ENCODE measurements at places on chromosomes 2 and 18. TPM values are rescaled to one million over a fixed set of nuclear protein-coding genes. Genes with fewer than 3 reads are reported as not detected.

GRCh38 chr18:6857300-6857699, 127.8 kb downstream of the ARHGAP28 start:
- H3K27me3 ChIP-seq, result no peaks in the 10 kb centered on the region
- no peak overlapping the region for H3K4me3 ChIP-seq
- H3K27ac ChIP-seq, result no peak overlapping the region
- no peak for DNase-seq

KIDINS220 gene
- total RNA-seq, result 24.4 TPM

- H3K4me3 ChIP-seq, result no peak overlapping the region
- H3K4me1 ChIP-seq, result no peaks in the 10 kb centered on the region
- H3K27me3 ChIP-seq, result peaks cover 4% of the 10 kb centered on the region
- DNase-seq, result no peak
- no peaks in the 10 kb centered on the region for H3K36me3 ChIP-seq
Observed at GRCh38 chr2:179818546-179818945, 42.9 kb downstream of the ZNF385B start.

GRCh38 chr2:225002656-225003045, 39.6 kb downstream of the DOCK10 start:
- H3K36me3 ChIP-seq, result peaks cover 36% of the 10 kb centered on the region
- peak; percentile 57 for DNase-seq
- H3K4me1 ChIP-seq, result peaks cover 86% of the 10 kb centered on the region
- no peaks in the 10 kb centered on the region for H3K27me3 ChIP-seq
- peak overlapping the region; percentile 83 for H3K27ac ChIP-seq

DNA sequence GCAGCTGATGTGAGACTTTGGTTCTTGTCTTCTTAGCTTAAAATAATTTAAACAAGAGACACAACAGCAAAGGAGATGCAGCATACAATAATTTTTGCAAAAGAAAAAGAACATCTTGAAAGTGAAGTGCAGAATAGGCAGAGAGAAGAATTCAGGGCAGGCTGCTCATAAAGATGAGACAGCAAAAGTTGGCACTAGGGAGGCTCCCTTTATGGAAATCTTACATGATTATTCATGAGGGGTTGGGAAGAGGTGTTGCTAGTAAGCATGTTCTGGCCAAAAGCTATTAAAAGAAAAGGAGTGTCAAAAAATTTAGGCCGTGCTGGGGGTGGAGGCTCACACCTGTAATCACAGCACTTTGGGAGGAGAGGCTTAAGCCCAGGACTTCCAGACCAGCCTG, 4.2 kb upstream of the ALPP start:
- H3K4me1 ChIP-seq, result no peaks in the 10 kb centered on the region
- no peaks in the 10 kb centered on the region for H3K36me3 ChIP-seq
- DNase-seq, result no peak
- no peak overlapping the region for H3K4me3 ChIP-seq
- no peak overlapping the region for H3K27ac ChIP-seq

DNA sequence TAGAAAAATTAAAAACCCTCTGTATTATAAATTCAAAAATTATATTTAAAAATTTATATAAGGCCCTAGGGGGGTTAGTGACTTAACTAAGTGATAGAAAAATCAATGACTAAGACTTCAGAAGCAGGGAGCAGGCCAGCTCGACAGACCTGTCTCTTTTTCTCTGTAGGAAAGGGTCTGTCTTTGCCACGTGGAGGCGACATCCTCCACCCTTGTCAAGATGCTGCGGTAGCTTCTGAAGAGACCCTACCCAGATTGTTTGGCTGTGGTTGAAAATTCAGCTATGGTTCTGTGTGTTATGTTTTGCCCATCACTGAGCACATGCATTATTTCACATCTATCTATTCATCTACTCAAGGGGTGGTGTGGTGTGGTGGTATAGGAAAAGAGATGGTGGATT, 8.2 kb upstream of the SLC4A3 start:
- H3K4me1 ChIP-seq, result no peaks in the 10 kb centered on the region
- no peak overlapping the region for H3K4me3 ChIP-seq
- peaks cover 4% of the 10 kb centered on the region for H3K36me3 ChIP-seq
- no peak for DNase-seq
- no peak overlapping the region for H3K27ac ChIP-seq
- peaks cover 2% of the 10 kb centered on the region for H3K27me3 ChIP-seq

FBXO36 gene
- 2.0 TPM for total RNA-seq

FAM228B gene
- total RNA-seq, result 5.2 TPM

GRCh38 chr2:28193630-28194403, 198.8 kb upstream of the FOSL2 start:
- H3K36me3 ChIP-seq, result peaks cover 2% of the 10 kb centered on the region
- H3K27ac ChIP-seq, result peak overlapping the region; percentile 40
- DNase-seq, result no peak
- no peaks in the 10 kb centered on the region for H3K27me3 ChIP-seq
- H3K4me1 ChIP-seq, result peaks cover 5% of the 10 kb centered on the region

MYCN gene
- 0.18 TPM for total RNA-seq

CRYGD gene
- total RNA-seq, result not detected

DNA sequence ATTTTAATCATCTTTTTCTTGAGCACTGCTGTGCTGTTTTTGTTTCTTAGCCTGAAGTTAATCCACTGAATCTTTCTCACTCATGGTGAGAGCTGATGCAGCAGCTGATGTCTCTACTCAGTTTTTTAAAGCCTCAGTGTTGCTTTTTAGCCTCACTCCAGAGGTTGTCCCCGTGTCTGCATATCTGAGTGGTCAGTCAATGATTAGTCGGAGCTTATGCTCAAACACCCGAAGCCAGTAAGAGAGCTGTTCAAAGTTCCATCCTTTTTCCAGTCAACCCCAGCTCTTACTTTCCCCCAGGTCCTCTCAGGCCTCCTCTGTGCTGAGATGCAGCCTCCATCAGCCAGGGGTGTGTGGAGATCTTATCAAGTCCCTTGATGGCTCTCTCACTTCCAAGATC, 81.1 kb downstream of the MBOAT2 start:
- no peak overlapping the region for H3K27ac ChIP-seq
- no peaks in the 10 kb centered on the region for H3K27me3 ChIP-seq
- H3K4me1 ChIP-seq, result no peaks in the 10 kb centered on the region
- H3K36me3 ChIP-seq, result no peaks in the 10 kb centered on the region

SERPINB4 gene
- not detected for total RNA-seq

DNA sequence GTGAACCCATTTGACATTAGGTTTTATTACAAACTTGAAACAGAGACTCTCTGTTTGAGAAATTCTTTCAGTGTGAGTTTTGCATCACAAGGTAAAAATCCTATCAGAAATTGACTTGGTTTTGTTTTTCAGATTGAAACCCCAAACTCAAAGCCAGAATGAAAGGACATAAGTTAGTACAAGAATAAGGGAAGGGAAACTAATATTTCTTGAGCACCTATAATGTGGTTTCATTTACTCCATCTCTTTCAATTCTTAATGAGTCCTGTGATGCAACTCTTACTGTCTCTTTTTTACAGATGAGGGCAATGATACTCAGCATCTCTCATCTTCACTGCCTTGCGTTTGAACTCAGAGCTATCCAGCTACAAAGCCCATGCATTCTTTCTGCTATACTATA, 210.0 kb upstream of the SIX3 start:
- DNase-seq, result no peak
- H3K4me1 ChIP-seq, result no peaks in the 10 kb centered on the region
- H3K36me3 ChIP-seq, result peaks cover 10% of the 10 kb centered on the region

NMUR1 gene
- total RNA-seq, result not detected

COL4A4 gene
- total RNA-seq, result not detected

GRCh38 chr2:16162491-16163040, 222.2 kb downstream of the MYCN start:
- peaks cover 3% of the 10 kb centered on the region for H3K27me3 ChIP-seq
- no peak overlapping the region for H3K27ac ChIP-seq
- H3K4me1 ChIP-seq, result no peaks in the 10 kb centered on the region
- DNase-seq, result no peak
- H3K36me3 ChIP-seq, result no peaks in the 10 kb centered on the region
- no peak overlapping the region for H3K4me3 ChIP-seq

MLPH gene
- total RNA-seq, result 0.82 TPM

GRCh38 chr18:40937386-40937785, 1017.6 kb upstream of the PIK3C3 start:
- H3K36me3 ChIP-seq, result no peaks in the 10 kb centered on the region
- no peak overlapping the region for H3K4me3 ChIP-seq
- no peak for DNase-seq
- H3K4me1 ChIP-seq, result no peaks in the 10 kb centered on the region

DNA sequence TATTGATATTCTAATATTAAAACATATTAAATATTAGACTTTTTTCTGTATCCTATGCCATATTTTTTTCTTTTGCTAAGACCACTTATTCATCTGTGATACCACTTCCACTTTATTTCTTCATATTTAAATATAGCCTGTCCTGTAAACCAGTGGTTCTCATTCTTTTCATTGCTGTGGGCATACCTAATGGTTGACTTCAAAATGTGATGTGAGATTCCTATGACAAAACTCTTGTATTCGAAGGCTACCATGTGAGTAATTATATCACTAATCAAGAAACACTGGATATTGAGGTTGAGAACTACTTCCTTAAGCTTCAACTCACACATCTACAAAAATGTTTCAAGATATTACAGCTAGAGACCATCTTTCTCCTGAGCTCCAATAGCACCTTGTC, 3.6 kb downstream of the SCRN3 start:
- DNase-seq, result no peak
- no peaks in the 10 kb centered on the region for H3K27me3 ChIP-seq
- H3K4me1 ChIP-seq, result peaks cover 17% of the 10 kb centered on the region
- H3K4me3 ChIP-seq, result no peak overlapping the region
- peaks cover 19% of the 10 kb centered on the region for H3K36me3 ChIP-seq

STK17B gene
- 178 TPM for total RNA-seq

DNA sequence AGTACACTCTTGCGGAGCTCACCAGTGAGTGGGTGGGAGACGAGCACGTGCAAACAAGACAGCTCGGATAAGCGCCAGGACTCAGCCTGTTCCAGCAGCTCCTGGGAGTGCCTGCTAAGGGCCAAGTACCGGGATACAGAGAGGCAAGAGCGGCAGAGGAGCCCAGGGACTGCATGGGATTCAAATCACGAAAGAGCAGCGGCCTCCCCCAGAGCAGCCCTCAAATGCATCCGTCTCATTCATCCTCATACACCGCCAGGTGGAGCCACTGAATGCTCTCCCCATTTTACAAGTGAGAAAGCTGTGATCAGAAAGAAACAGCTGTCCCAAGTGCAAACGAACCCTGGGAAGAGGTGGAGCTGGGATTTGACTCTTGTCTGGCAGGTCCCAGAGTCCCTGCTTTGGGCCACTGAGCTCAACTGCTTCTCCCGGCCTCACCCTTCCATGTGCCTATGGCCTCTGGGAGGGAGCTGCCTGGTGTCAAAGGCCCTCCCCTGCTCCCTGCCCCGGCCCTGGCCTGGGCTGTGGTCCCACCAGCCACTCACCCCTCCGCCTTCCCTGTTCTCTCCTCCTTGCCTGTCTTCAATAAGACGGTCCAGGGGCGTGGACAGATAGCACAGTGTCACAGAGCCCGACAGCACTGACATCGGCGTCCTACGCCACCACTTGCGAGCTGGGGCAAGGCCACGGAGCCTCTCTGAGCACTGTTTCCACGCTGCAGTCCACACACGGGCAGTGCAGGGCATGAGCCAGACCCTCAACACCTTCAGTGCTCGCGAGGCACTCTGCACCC, 72.8 kb upstream of the TAF1B start:
- no peaks in the 10 kb centered on the region for H3K36me3 ChIP-seq
- H3K4me1 ChIP-seq, result peaks cover 13% of the 10 kb centered on the region
- no peak overlapping the region for H3K27ac ChIP-seq

CD207 gene
- not detected for total RNA-seq

DNA sequence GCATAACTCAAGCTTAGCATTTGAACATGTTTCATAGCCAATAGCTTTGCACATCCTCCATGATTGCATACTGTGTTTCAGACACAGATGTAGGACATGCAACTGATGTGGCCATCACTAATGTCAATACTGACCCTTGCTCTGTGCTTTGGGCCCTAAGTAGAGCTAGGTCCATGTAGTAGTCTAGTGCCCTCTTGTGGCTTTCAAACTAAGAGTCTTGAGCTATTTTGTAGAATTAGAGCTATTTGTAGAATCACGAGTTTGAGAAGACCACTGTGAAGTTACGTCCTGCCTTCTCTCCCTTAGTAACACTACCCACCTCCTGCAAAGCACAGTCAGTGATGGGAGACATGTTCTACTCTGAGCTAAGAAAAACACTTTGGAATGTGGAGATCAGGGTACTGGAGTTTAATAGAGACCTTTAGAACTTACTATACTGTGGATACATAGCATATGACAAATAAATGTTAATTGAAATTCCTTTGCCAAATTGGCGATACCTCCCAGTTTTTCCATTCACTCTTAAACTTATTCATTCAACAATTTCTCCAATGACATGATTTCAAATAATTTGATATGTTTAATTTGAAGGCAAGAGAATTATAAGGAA, 306.5 kb upstream of the TNP1 start:
- no peaks in the 10 kb centered on the region for H3K36me3 ChIP-seq
- H3K27me3 ChIP-seq, result peaks cover 14% of the 10 kb centered on the region
- no peak overlapping the region for H3K27ac ChIP-seq
- DNase-seq, result no peak

GRCh38 chr18:9876867-9877654, 8.7 kb upstream of the TXNDC2 start:
- peaks cover 13% of the 10 kb centered on the region for H3K4me1 ChIP-seq
- H3K4me3 ChIP-seq, result no peak overlapping the region

DNA sequence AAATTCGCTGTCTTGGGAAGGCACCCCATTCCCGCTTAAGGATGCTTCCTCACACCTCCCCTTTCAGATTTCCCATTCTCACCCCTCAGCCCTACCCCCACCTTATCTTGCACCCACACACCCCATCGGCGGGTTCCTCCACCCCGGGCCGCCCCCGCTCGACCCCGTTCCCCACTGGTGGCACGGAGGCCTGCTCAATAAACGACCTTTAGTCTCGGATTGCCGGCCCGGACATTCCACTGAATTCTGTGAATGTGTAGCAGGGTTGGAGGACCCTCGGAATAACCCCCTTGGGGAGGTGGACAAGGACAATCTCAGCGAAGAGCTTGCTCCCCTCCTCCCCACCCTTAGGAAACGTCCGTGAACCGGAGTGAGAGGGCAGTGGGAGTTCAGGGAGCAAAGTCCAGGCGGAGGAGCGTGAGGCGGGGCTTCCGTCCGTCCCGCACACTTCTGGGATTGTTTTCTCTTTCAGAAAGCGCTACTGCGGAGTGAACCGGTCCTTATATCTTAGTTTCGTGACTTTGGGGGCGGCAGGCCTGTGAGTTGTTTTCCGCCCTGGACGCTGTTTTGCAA, 2.8 kb upstream of the LBX2 start:
- peaks cover 60% of the 10 kb centered on the region for H3K27me3 ChIP-seq
- H3K27ac ChIP-seq, result no peak overlapping the region
- H3K36me3 ChIP-seq, result peaks cover 34% of the 10 kb centered on the region
- peaks cover 50% of the 10 kb centered on the region for H3K4me1 ChIP-seq

DNA sequence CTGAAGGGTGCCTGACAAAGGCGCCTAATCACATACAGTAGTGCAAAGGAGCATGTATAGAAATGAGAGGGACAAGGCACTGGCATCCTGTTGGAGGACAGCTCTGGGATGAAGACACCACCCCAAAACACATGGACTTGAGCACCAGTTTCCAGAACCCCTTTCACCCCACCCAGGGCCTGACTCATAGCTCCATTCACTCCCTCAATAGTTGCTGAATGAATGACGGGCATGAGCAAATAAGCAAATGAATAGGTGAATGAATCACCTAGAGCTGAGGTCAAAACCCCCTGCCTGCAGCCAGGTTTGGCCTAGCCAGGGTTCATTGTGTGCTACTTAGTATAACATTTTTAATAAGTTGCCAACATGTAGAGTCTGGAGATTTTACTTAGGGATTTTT, 66.3 kb downstream of the NRP2 start:
- peak; percentile 15 for DNase-seq
- H3K36me3 ChIP-seq, result no peaks in the 10 kb centered on the region
- H3K27ac ChIP-seq, result no peak overlapping the region

MEP1B gene
- total RNA-seq, result not detected

- H3K4me3 ChIP-seq, result no peak overlapping the region
- no peak overlapping the region for H3K27ac ChIP-seq
- no peaks in the 10 kb centered on the region for H3K27me3 ChIP-seq
- H3K4me1 ChIP-seq, result no peaks in the 10 kb centered on the region
- H3K36me3 ChIP-seq, result no peaks in the 10 kb centered on the region
- no peak for DNase-seq
Observed at GRCh38 chr2:187206071-187206470, 242.0 kb downstream of the CALCRL start.
